ENCODE measurements at places on chromosomes 7 and 10.
A peak's percentile ranks its signal among the peaks of the same experiment; 100 is the strongest.

- DNase-seq = no peak
Measured at GRCh38 chr7:88835147-88835728, 39.7 kb upstream of the TEX47 start.

DNA sequence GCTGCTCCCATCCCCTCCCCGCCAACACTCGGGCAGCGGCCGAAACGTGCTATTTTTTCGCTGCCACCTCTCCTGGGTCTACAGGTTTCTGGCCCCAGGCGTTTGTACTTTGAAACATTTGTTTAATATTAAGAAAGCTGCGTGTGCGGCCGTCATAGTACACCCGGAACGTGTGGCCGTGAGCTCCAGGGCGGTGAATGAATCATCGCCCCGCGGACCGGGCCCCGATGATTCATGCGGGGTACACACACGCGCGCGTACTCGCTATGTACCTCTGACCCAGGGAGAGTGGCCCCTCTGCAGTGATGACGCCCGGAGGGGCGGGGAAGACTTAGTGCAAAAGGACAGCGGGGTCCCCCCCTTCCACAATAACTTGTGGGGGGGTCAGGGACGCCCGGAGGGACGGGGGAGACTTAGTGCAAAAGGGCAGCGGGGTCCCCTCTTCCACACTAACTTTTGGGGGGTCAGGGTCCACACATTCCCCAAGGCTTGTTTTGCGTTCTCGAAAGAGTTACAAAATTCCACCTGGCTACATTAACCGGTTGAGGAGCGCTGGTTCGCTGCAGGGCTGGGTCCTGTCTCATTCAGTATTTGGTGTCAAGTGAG, 56.5 kb upstream of the PCGF5 start:
- DNase-seq = no peak

- DNase-seq = no peak
Measured at GRCh38 chr10:100972115-100972903, 3.0 kb downstream of the SEMA4G start.

GRCh38 chr10:17510242-17510908, 56.0 kb upstream of the ST8SIA6 start:
- no peak for DNase-seq

DNA sequence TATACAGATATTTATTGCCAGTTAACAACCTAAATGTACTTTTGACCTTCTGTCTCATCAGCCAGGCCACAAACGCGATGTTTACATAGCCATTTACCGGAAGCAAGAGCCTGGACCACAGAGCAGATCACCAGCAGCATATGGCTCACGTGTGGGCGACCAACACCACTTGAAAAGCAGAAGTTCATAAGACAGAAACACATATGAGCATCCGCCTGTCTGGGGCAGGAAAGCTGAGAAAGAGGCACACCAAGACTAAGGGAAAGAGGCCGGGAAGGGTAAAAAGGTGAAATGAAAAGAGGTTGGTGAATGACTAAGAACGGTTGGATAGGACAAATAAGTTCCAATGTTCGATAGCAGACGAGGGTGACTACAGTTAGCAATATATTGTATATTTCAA, 1.3 kb downstream of the ABCB1 start:
- no peak for DNase-seq

- DNase-seq = no peak
Measured at GRCh38 chr7:39294022-39294421, 272.2 kb upstream of the YAE1 start.

DNA sequence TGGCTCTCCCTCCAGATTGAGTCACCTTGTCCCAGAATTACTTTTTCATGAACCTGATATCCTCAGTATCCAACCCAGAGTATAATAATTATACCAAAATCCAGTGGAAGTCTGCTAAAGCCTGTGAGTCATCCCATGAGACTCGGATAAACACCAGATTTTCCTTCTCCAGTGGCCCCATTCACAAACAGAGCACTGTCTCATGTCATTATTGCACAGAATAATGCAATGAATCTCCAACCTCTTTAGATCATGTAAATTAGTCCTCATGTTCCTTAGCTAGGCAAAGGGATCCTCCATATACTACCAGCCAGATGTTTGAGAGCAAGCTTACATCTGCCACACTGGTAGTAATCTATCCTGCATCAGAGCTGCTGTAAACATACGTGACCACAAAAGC, 89.0 kb downstream of the AMPH start:
- DNase-seq = no peak

- DNase-seq = no peak
Measured at GRCh38 chr7:105649727-105650381, 68.6 kb upstream of the EFCAB10 start.

DNA sequence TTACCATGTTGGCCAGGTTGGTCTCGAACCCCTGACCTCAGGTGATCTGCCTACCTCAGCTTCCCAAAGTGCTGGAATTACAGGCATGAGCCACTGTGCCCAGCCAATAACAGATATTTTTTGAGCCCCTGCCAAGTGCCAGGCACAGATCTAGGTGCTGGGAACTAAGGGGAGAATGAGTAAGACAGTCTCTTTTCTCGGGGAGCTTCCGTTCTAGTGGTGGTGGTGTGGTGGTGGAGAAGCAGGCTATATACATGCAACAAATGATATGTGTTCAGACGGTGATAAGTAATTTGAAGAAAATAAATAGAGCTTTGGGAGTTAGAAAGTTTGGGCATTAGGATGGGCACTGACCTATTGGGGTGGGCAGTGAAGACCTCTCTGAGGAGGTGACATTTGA, 76.7 kb upstream of the VKORC1L1 start:
- no peak for DNase-seq

DNA sequence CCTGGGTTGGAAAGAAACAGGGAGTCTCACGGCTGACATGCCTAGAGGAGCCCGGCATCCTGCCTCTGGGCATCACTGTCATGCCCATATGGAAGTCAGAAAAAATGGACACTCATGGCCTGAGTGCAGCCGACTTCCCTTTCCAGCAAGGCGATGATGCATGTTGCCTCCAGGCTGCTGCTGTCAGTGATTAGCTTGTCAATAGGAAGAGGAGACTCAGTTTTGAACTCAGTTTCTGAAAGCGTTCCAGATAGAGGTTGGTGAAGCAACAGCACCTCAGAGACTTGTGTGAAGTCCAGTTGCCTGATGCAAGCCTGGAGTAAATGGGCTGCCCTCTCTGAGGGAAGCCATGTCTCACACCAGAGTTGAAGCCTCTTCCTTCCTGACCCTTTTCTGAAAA, 148.4 kb downstream of the TPST1 start:
- no peak for DNase-seq

DNA sequence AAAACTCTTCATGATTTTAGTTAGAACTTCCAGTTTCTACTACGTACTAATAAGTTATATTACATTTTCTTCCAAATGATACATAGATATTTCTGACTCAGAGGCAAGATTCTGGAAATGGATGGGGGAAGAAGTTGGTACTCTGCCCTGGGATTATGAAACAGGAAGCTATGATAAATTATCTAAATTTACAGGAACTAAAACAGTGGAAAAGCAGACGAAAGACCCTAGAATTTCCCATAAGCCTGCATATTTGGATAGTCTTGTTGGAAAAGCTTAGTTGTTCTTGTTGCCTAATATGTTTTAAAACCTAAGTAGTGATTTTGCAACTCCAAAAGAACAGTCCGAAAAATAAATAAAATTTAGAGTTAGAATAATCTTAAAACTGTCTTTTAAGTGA, 21.8 kb downstream of the CFAP69 start:
- no peak for DNase-seq

GRCh38 chr7:128031901-128032604, 816 bp upstream of the LRRC4 start:
- peak; percentile 67 for DNase-seq

- no peak for DNase-seq
Measured at GRCh38 chr10:97456034-97456685, 10.2 kb downstream of the ZDHHC16 start.

- no peak for DNase-seq
Measured at GRCh38 chr10:118914629-118915028, 114.9 kb upstream of the NANOS1 start.

- DNase-seq = no peak
Measured at GRCh38 chr7:82740246-82740848, 296.8 kb upstream of the CACNA2D1 start.

DNA sequence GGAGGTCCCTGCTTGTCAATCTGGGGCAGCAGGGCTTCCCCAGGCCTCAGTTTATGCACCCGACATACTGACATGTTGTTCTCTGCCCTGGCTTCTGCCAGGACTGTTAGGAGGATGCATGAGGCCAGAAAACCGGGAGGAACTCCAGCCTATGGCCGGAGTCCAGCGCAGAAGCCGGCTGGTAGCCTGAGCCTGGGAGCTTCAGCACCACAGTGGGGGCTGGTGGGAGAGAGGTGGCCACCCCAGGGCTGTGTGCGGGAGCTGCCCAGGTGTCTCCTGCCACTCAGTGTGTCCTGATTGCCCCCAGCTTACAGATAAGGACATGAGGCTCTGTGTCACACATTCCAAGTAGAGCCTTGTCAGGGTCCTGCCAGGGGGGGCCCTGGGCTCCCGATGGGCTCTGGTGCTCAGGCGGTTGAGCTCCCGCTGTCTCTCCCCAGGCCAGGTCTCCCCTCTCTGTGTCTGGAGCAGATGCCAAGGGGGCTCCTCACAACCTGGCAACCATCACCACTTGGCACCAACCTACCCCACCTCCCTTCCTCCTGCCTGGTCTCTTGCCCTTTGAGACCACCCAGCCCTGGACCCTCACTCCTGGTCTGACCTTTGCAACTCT, 32.3 kb downstream of the PPIF start:
- DNase-seq = peak; percentile 69

DNA sequence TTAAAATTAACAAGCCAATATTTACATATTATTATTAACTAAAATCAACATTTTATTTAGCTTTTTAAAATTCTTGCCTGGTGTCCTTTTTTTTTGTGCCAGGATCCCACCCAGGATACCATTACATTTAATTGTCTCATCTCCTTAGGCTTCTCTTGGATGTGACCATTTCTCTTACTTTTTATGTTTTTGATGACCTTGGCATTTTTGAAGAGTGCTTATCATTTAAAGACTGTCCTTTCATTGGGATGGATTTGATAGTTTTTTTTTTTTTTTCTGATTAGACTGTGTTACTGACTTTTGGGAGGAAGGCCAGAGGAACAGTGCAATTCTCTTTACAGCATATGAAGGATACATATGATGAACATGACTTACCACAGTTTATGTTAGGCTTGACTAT, 181.4 kb upstream of the SMIM30 start:
- no peak for DNase-seq

GRCh38 chr10:114168450-114169009, 5.5 kb downstream of the CCDC186 start:
- no peak for DNase-seq

GRCh38 chr10:100327007-100327717, 2.9 kb downstream of the PKD2L1 start:
- no peak for DNase-seq

- peak; percentile 62 for DNase-seq
Measured at GRCh38 chr10:22620140-22620857, 94.1 kb downstream of the PIP4K2A start.

DNA sequence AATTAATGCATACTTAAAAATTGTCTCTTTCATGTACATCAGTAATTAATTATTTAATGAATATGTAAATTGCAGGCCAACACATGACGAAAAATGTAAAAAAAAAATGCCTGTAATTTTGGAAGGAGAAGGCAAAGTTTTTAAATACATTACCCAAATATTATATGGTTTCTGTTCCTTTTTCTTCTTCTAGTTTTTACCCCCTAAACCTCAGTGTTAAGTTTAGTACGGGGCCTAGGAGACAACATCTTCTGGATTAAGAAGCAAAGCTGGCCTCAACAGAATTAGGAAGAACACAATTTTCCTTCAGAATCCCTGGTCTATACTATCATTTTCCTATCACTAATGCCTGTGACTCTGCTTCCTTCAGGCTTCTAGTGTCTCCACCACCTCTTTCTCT, 459.3 kb upstream of the NRP1 start:
- DNase-seq = no peak

GRCh38 chr10:1379601-1380000, 323.4 kb downstream of the WDR37 start:
- DNase-seq = peak; percentile 15

DNA sequence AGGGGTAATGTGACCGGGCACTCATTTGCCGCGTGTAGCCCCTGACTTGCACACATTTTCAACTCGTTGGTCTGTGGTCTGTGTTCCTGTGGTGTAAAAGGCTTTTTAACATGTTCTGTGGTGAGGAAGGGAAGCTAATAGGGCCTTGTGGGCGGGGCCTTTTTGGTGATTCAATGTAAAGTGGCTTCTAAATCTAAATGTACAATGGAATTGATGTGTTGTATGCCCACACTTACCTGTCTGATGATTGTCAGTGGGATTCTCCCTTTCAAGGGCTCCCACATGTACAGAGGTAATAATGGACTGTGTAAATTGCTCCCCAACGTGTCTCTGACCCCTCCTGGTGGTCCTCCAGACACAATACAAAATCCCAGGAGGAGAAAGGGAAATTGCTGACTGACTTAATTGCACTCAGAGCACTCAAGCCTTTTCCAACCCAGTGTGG, 43.1 kb upstream of the GATAD1 start:
- DNase-seq = no peak

- DNase-seq = no peak
Measured at GRCh38 chr10:119677904-119678755, 26.9 kb downstream of the BAG3 start.

DNA sequence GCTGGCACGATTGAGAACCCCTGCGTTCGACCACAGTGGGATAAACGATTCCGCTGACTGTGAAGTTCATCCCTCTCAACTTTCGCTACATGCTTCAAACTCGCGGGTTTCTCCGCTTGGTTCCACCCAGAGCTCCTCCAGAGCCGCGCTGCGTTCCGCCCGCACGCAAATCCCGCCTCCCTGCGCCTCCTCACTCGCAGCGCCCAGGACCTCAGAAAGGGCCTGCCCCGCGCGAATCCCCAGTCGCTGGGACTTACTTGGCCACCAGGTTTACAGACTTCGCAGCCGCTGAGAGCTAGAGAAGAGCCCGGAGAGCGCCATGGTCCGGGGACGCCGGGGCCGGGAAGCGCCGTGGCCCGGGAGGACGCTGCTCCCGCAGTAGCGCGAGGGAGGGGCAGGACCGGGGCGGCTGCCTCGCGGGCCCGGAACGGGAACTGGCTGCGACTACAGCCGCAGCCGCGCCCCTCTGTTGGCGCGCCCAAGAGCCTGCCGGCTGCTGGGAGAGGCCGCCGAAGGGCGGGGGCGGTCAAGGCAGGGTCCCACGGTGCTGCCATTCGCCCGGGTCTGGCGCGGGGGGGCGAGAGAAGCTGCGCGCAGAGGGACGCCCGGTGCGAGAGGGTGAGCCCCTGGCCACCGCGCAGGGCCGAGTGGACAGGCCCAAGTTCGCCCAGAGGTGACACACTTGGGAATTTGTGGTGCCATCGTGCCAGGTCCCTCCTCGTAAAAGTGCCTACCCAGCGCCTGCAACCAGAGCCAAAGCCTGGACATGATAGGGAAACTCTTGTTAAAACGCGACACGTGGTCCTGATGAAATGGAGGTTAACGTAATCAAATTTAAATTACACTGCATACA, at the start of gene NOD1:
Gene NOD1, minus strand, starts transcription at position 436 of the 853 bp plus-strand sequence. CDS start 21,863 bp downstream, outside the sequence.
- DNase-seq = peak; percentile 90

DNA sequence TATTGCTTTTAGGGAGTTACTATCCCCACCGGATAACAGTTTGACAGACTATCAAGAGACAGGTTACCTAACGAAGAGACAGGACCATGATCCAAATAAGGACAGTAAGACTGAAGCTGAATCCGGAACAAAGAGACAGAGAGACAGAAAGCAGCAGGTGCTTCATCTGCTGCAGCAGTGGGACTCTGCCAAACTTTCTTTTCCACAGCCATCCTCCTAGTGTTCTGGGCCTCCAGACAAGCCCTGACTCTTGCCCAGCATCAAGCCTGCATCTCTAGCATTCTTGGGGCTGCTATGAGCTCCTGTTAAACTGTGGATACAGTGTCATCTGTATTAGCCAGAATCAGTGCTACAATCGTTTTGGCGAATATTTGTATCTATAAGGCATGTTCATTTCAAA, 761.7 kb downstream of the GRID1 start:
- no peak for DNase-seq

GRCh38 chr7:156177422-156178055, 365.3 kb upstream of the SHH start:
- DNase-seq = peak; percentile 42

Data from right forelimb (tissue), 1 donor.